RPMI8226 (cell line): ENCODE measurements at places on chromosomes 12 and 14.

- DNase-seq: no peak
These were observed at the start of gene TAS2R30 for GRCh38 chr12:11134305-11134704. Gene TAS2R30, minus strand, starts transcription at chr12:11134644. Its CDS starts 400 bp downstream, at chr12:11134244.

- DNase-seq: no peak
These were observed 5.0 kb downstream of the CEBPE start for GRCh38 chr14:23114120-23114458.

- DNase-seq: no peak
These were observed 46.5 kb downstream of the ATP6V1D start for GRCh38 chr14:67313153-67313552.

DNA sequence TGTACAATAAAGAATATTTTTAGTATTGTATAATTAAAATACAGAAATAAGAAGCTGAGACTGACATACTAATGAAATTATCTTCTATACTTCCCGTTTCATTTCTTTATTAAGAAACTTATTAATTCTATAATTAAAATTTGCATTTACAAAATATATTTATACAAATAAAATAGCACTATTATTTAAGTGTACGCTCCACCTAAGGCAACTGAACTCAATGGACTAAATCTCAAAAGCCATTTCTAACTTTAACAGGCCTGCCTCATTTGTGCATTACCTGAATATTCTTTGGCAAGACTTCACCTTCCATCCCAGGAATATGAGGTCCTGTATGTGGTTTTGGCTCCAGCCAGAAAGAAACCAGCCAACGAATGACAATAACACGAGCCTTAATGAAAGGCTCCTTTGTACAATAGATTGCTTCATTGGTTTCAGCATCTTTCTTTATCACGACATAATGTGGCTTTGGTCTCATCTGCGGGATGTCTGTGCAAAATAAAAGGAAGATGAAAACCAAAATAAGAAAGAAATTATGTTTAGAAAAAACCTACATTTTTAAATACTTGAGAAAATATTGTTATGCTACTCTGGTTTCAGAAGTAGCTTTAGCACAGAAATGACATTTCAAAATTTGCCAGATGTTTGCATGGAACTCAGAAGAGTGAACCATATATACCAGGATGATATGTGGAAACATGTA is 58.7 kb downstream of the RALGAPA1 start:
- no peak for DNase-seq

- peak; percentile 89 for DNase-seq
These were observed 28.8 kb downstream of the MAP3K9 start for GRCh38 chr14:70780396-70781075.

DNA sequence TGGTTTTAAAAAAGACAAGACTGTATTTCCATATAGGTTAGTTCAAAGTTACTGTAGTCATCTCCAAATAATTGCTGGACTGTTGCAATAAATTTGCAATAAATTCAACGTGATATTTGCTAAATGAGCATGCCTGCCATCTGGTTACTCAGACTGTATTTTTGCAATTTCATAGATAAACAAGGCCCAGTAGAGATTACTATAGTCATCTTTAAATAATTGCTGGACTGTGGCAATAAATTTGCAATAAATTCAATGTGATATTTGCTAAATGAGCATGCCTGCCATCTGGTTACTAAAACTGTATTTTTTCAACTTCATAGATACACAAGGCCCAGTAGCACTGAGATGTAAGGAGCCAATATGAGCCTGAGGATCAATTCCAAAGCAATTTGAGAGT is 5.6 kb downstream of the NTN4 start:
- no peak for DNase-seq
